ENCODE measurements at places on chromosomes 5 and 9. TPM values are rescaled to one million over a fixed set of nuclear protein-coding genes. Genes with fewer than 3 reads are reported as not detected.

The NKD2 gene
- 0.29 TPM for total RNA-seq

The RPP25L gene
- total RNA-seq = 12.6 TPM

The PCDHGA12 gene
- total RNA-seq = 12.0 TPM

The SLC6A18 gene
- not detected for total RNA-seq

The CYLC2 gene
- not detected for total RNA-seq

The REEP2 gene
- total RNA-seq = 4.6 TPM

The TERT gene
- total RNA-seq = not detected

The CTNNAL1 gene
- total RNA-seq = 92.6 TPM

The ACTBL2 gene
- total RNA-seq = not detected

The LIX1 gene
- total RNA-seq = not detected

The EGFLAM gene
- total RNA-seq = under 0.01 TPM

The PRR7 gene
- total RNA-seq = 21.2 TPM

The FANCG gene
- 20.4 TPM for total RNA-seq

The PCDHA2 gene
- total RNA-seq = not detected
